Lower leg skin (tissue), 4 donors: ENCODE measurements at places on chromosomes 4 and X.

DNA sequence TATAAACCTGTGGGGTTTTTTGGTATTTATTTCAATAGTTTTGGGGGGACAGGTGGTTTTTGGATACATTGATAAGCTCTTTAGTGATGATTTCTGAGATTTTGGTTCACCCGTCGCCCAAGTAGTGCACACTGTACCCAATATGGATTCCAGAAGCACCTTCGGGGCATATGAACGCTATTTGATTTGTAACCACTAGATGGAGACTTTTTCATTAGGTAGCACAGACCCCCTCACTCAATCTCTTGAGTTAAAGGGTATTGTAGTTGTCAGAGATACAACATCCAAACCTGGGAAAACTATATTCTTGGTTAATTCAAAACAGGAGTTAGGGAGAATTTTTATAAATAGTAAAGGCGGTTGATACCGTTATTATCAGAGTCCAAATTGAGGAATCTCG is 79.8 kb downstream of the SPANXN3 start:
- DNase-seq: no peak

DNA sequence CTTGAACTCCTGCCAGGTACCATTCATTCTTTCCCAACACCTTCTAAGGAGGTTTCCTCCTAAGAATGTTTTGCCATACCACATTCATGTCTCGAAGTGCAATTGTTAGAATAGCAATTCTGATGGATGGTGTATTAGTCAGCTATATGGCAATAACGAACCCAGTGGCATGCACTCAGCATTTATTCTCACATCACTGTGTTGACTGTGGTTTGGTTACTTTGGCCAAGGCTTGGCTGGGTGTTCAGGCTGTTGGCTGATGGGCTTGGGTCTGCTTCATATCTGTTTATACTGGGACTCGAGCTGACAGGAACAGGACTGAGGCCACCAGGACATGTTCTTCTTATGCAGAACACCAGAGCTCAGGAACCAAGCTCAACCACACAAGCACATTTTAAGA is 31.7 kb downstream of the PSAPL1 start:
- no peak for DNase-seq

GRCh38 chr4:138851391-138852335 is 163.9 kb upstream of the NOCT start:
- DNase-seq: no peak

DNA sequence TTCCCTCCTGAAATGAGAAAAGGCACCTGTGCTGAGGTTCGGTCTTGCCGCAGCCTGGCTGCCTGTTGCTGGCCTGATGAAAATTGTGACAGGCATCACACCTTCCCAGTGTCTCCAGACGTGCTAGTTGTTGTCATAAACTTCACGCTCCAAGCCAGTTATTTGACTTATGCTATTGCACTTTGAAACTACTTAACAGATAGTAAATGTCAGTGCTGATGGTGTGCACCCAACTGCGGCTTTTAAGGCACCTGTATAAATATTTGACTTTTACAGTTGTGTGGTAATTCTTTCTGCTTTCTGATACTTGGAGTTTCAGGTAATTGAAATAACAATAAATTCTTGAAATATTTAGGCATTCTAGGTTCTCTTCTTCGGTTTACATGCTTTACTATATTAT is 1.8 kb downstream of the WWC2 start:
- DNase-seq: no peak

DNA sequence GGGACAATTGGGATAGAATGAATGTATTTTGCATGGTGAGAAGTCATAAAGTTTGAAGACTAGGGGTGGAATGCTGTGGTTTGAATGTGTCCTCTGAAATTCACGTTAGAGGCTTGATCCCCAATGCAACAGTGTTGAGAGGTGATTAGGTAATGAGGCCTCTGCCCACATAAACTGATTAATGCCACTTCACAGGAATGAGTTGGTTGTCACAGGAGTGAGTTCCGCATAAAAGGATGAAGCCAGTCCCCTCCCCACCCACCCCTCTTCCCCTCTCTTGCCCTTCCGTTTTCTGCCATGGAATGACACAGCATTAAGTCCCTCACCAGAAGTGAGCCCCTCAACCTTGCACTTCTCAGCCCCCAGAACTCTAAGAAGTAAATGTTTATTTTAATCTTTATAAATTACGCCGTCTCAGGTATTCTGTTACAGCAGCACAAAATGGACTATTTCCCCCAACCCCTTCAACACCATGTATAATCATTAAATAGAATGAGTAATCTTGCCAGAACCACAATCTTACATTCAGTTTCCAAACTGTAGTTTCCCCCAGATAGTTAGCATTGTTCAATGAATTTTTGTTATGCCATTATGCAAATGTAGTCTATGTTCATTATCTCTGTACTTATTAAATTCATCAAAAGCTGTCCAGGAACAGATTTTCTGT is 5.5 kb upstream of the MMAA start:
- DNase-seq: no peak

- no peak for DNase-seq
Measured at GRCh38 chrX:41661366-41662095, 27.2 kb upstream of the GPR34 start.

- no peak for DNase-seq
Measured at GRCh38 chr4:38954727-38955126, 77.5 kb downstream of the TMEM156 start.

DNA sequence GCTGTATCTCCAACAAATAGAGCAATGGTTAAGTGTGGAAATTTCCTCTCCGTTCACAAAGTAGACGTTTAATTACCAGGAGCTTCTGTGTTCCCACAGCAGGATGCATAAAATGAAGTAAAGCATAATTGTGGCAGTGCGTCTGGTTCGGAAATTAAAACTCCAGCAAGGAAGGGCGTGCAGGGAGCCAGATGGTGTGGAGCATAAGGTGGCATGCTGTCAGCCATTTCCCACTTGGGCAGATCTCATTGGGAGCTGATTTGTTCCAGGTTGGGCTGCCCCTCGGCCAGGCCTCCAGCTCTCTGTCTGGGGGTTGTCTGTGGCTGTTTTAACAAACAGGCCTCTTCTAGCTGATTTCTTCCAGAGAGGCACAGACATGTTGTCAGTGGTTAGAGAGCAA is 182.1 kb upstream of the CLNK start:
- no peak for DNase-seq

DNA sequence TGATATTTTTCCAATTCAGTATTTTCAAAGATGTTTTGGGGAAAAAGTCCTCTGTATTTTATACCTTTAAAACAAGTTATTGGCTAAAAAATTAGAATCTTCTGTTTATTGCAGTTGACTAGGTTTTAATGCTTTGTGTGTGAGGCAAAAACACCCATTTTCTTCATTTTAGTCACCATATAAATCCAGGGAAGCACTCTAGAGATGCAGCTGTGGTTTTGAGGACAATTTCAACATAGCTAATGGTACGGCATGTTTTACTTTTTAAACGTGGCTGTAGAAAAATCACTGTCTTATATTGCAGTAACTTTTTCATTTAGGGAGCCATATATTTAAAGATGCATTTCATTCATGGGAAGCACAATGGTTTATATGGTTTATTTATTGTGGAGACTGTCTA is 129.1 kb upstream of the PITX2 start:
- no peak for DNase-seq

DNA sequence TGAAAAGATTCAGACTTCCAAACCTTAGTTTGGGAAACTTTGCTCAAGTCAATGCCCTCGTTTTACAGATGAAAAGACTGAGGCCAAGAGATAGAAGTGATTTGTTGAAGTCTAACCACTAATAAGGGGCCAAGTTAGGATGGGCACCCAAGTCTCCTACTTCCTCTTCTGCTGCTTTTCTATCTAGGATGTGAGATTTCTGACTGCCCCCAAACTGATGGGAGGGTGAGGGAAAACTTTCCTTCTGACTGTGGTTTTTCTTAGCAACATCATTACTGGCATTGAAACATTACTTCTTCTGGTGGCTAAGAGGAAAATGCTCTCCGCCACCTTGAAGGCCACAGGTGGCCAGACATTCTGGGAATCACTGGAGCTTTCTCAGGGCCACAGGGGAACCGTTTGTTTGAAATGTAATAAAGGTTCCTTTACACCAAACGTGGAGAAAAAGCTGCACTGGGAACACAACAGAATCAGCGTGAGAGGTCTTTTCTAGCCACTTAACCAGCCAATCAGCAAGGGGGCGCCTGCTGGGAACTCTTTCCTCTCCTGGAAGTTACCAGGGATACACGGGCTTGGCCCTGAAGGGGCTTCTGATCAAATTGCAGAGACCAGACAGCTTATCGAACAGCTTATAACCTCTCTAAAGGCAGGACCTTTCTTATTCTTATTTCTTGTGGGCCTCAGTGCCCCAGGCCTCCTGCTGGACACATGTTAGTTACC is 115.9 kb upstream of the TEX13D start:
- DNase-seq: no peak

- DNase-seq: no peak
Measured at GRCh38 chr4:128776794-128777216, 32.7 kb upstream of the JADE1 start.

- DNase-seq: no peak
Measured at GRCh38 chrX:107452581-107452980, 3.1 kb downstream of the FRMPD3 start.

GRCh38 chr4:85909851-85910250 is 434.9 kb downstream of the ARHGAP24 start:
- no peak for DNase-seq

- no peak for DNase-seq
Measured at GRCh38 chrX:31209005-31209628, 137.3 kb upstream of the FTHL17 start.

- DNase-seq: no peak
Measured at GRCh38 chr4:159540501-159540900, 437.6 kb downstream of the RAPGEF2 start.

DNA sequence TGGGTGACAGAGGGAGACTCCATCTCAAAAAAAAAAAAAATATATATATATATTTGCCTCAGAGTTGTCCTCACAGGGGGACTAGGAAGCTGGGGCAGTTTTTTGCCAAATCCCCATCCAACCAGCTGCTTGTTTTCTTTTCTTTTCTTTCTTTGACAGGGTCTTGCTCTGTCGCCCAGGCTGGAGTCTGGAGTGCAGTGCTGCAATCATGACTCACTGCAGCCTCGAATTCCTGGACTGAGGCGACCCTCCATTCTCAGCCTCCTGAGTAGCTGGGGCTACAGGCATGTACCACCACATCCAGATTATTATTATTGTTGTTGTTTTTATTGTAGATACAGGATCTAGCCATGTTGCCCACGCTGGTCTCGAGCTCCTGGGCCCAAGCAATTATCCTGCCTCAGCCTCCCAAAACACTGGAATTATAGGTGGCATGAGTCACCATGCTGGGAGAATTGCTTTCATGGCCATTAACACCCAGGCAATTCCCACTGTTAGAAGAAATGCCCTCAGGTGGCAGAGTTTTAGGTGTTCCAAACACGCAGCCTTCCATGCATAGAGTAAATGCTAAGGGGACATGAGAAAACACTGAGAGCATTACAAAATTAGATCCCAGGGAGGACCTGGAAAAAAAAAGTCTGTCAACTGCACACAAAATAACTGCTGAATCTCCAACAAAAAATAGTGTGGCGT is 98.0 kb downstream of the ARHGAP6 start:
- no peak for DNase-seq

DNA sequence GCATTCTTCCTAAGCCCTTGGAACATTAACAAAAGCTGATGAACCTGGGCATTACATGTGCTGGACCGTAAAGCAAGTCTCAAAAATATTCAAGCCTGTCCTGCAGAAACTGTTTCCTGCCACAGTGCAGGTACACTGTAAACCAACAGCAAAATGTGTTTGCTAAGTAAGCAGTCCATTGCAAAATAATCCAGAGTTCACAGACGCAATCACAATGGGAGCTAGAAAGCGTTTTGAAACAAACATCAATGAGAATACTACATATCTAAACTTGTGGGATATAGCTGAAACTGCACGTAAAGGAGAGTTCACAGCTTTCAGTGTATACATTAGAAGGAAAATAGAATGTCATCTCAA is 61.6 kb downstream of the RGS12 start:
- DNase-seq: no peak

- DNase-seq: no peak
Measured at GRCh38 chrX:131942034-131942433, 81.1 kb upstream of the STK26 start.

DNA sequence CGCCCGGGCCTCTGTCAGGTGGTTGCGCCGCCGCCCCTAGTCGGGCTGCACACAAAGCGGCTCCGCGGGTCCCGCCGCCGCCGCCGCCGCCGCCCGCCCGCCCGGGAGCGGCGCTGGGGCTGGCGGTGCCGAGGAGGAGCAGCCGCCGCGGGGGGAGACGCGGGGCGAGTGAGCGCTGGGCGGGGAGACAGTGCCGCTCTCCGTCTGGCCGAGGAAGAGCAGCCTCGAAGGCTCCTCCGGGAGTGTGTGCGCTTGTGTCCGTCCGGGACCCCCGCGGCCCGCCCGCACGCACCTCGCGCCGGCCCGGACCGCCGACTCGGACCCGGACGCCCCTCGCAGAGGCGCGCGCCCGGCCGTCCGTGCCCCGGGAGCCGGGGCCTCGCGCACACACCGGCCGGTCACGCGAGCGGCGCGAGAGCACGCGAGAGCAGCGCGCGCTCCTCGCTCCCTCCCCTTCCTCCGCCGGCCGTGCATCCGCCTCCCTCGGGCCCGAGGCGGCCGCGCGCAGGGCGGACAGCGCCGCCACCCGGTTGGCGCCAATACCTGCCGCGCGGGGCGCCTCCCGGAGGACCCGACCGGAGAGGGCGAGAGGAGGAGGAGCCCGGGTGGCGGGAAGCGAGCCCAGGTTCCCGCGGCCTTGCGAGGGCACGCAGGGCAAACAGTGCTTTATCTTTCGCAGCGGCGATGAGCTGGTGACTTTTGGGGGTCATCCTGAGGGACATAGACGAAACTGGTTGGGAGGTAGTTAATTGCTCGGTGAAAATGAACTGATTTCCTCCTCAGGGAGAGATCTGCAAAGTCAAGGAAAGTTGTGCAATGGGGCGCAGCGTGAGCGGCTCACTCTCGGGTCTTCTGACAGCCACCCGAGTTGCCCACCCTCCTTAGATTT is at the start of gene PDS5A:
TSS of gene PDS5A (minus strand) at position 423 of the 889 bp plus-strand sequence. CDS start 1,334 bp downstream, outside the sequence.
- DNase-seq: peak; percentile 96

DNA sequence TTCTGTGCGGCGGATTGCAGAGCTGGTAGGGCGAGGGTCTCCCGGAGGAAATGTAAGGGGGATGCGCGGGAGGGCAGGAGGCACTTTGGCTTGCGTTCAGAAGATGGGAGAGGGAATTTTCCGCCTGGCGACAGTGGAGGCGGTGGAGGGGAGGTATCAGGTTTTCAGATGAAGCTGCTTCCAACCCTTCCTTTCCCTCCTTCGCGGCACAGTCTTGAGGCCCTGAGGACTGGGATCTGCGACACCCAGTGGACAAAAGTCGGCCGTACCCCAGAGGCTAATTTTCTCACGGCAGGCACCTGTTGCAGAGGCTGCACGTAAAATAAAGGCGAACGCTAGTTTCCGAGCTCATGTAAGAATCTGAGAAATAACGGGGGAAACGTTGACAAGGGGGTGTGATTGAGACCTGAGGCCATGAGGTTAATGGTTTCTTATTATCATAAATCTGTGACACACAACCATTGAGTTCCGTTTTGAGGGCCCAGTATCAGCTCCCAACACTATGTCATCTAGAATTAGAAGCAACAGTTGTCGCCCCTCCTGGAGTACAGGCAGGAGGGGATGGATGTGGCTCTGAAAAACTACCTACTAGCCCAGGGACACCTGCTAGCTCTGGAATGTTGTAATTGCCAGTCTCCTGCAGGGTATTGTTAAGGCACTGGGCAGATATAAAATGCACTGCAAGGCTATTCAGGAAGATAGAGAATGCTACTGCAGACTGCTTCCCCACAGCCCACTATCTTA is 1.1 kb downstream of the ZCCHC18 start:
- peak; percentile 15 for DNase-seq

- no peak for DNase-seq
Measured at GRCh38 chr4:185004562-185005218, 13.6 kb upstream of the HELT start.

GRCh38 chr4:1864076-1865008 is 6.9 kb upstream of the NSD2 start:
- DNase-seq: no peak
